ENCODE measurements at places on chromosomes 6 and 20.

DNA sequence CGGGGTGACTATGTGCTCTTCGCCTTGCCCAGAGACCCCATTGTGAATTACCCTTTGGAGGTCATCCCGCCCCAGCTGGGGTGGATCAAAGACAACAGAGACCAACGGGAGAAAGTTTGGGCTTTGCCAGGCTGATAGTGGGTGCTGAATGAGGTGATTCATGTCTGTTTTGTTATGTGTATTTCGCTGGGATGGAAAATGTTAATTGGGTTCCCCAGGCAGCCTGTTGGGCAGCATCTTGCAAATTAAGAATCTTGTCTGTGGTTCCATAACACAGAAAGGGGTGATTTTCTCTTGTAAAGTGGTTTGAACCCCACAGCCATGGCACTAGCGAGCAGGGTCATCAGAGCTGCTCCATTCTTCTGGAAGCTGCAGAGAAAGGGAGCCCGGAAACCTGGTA lies 63.1 kb upstream of the UNC93A start:
- DNase-seq = no peak

DNA sequence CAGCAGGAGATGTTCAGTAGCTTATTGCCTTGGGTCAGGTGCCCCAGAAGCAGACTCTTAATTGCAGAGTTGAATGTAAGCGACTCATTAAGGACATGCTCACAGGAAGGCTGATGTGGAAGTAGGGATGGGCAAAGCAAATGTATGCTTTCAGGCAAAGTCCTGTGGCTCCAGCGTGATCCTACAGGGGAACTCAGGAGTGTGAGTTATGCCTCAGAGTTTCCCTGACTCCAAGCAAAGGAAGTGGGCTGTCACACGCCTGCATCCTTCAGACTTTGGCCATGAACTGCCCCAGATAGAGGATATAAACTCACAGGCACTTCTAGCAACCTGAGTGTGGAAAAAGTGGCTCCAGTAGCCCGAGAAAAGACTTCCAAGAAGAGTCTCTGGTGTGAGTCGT lies 64.9 kb upstream of the ZNF133 start:
- no peak for DNase-seq

DNA sequence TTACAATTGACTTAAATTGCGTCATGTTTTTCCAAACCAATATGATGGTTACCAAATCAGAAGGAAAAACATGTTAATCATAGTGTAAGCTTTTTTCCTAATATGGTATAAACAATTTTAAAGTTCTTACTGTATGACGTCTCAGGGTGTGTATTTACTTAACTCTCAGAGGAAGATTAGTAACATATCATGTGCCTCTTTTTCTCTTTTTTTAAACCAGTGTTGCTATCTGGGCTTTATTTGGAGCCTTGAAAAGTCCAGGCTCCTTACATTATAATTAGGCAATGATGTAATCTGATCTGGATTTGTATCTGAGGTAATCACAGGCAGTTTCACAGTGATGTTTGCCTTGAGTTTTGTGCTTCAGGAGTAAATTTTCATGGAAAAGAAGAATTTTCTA lies 20.4 kb upstream of the RAB23 start:
- no peak for DNase-seq

- no peak for DNase-seq
Measured at GRCh38 chr6:151067684-151068596, 171.8 kb upstream of the AKAP12 start.

GRCh38 chr6:133460101-133460500 lies 218.9 kb downstream of the EYA4 start:
- no peak for DNase-seq

- DNase-seq = no peak
Measured at GRCh38 chr20:38883081-38883980, 42.9 kb upstream of the FAM83D start.

GRCh38 chr6:44636561-44637248 lies 249.2 kb downstream of the CDC5L start:
- no peak for DNase-seq

DNA sequence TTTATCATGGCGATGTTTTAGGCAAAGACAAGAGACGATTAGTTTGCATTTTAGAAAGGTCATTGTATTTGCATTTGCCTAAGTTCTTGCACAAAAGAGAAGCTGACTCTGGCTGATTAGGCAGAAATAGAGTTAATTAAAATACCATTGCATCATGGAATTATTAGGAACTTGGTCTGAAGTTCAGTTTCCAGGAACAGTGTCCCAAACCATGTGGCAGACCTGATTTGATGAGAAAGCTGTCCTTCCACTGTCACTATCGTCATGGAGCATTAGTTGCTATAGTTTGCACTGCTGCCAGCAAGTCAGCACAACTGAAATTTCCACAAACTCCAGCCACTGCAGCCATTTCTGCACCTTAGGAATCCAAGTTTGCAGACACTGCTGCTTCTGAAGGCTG lies 24.3 kb upstream of the MCUR1 start:
- DNase-seq = no peak

- no peak for DNase-seq
Measured at GRCh38 chr6:3714111-3714510, 37.4 kb downstream of the PXDC1 start.

GRCh38 chr6:95596021-95596420 lies 18.7 kb downstream of the MANEA start:
- DNase-seq = no peak

GRCh38 chr20:50558483-50558925 lies 48.3 kb downstream of the PTPN1 start:
- DNase-seq = no peak

DNA sequence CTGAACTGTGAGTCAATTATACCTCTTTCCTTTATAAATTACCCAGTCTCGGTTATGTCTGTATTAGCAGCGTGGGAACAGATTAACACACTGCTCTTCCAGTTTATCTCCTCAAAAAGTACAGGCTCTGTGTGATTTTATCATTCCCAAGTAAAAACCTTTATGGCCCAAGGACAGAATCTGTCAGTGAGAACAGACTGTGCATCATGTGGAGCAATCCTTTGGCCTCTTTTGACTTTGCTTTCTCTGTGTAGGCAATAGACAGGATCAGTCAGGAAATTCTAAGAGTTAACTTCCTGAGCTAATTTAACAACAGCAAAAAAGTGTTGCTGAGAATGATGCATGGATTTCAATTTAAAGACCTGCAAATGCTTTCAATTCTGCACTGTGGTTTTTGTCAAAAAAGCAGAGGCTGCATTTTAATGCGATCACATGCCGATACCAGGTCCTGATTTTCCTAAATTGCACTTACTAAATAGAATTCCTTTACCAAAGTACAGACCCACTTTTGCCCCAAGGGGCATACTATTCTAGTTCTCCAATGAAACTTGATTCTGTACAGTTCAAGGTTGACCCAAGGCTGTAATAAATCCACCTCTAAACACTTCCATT lies 246.7 kb upstream of the MARCKS start:
- no peak for DNase-seq

DNA sequence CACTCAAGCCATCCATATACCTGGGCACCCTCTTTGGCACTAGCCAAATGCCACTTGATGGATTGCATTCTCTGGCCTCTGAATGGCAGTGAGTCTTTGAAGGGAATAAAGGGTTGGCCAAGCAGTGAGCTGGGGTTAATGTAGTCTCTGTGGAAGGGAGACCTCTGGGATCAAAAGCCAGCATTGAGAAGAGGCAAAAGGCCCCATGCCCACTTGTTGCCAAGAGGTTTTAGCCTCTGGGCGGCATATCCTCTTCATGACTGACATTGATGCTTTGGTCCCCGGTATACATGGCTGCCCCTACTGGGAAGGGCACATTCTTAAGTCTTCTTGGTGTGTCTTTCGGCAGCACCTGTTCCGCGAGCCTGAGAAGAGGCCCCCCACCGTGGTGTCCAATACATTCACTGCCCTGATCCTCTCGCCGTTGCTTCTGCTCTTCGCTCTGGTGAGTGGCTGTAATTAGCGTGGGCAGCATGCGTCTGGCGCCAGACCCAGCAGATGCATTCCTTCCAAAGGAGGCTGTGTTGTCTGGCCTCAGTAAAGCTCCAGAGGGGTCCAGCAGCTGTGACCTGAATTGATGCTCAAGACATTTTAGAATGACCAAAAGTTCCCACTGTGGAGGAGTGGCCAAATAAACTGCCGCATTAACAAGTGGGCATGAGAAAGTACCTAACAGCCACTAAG lies 29.5 kb downstream of the GHRH start:
- DNase-seq = no peak

- peak; percentile 88 for DNase-seq
Measured at GRCh38 chr20:45910670-45911485, 1.1 kb downstream of the PLTP start.
